Motor neuron (in vitro differentiated cells): ENCODE measurements at places on chromosomes 3 and 15. TPM values are rescaled to one million over a fixed set of nuclear protein-coding genes. Genes with fewer than 3 reads are reported as not detected.

- ATAC-seq: no peak
Observed at GRCh38 chr15:44222478-44222877, 27.4 kb upstream of the FRMD5 start.

- no peak for ATAC-seq
Observed at GRCh38 chr3:178384321-178385230, 151.7 kb upstream of the KCNMB2 start.

DNA sequence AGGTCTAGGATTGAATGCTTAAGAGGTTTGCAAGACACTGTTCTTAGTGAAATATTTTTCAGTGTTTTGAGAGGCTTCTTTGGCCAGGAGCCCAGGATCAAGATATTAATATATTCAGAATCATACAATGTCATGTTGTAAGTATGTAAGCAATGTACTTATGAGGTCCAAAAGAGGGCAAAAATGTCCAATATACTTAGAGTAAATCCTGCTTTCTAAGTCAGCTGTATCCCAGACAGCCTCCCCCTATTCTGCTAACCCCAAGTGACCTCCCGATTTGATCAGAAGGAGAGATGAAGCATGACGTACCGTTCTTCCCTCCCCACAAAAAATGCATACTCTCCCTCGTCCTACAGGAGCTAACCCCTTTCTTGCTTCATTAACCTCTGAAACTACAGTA is 70.9 kb downstream of the CHAC1 start:
- no peak for ATAC-seq

SLC9C1 gene
- not detected in 2 replicates for total RNA-seq

CRABP1 gene
- 297 and 342 TPM in 2 replicates for total RNA-seq
